ENCODE measurements at places on chromosomes 3 and 15.

DNA sequence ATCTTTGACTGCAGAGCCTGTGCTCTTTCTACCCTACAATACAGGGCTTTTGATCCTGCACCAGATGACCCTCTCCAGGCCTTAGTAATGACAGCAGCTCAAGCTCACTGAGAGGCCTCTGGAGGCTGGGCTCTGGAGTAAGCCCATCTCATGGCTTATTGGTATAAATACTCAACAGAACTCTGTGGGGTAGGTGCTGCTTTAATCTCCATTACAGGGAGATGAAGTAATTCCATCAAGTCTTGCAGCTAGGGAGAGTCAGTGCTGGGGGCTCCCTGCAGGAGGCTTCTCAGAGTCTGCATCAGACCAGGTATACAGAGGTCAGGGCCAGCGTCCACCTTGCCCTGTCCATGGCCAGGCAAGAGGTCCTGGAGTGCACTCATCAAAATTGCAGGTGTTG is 89.2 kb upstream of the SLC6A11 start:
- no peak for DNase-seq

DNA sequence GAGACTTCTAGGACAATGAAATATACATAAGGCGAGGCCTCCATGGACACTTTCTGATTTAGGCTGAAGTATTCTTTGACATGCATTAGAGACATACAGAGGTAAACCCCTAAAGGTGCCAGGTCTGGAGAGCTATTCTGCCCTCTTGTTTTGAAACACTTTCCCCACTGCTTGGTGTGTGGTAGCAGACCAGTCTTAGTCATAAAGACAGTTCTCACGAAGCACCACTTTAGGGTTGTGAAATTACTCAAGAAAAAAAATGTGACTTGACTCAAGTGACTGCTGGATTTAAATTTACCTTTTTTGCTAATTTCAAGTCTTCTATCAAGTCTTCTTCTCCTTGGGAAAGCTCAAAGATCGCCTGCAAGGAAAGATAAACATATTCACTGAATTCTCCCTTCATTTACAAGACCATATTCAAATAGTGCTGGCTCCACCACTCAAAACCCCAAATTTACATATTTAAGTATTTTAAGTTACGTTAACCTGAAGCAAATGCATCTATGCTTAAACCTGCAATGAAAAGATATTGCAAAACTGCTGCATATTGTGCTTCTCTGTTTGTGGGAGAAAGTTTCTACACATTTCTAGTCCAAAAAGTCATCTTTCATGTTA is 48.4 kb downstream of the ARHGEF3 start:
- DNase-seq: no peak

DNA sequence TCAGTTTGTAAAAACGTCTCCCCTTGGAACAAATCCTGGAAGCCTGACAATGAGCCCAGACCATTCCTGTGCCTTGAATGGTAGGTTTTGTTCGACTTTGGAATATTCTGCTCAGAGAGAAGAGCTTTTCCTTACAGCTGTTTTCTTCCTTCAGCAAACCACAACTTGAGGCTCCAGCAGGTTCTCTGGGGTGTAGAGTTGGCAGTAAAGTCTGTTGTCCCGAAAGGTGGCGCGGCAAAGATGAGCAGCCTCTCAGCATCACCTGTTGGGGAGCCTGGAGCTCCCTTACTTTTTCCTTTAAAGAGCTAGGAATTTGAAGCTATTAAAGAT is 65.4 kb downstream of the BOC start:
- no peak for DNase-seq

- no peak for DNase-seq
Measured at GRCh38 chr3:55518451-55518850, 31.3 kb upstream of the WNT5A start.

- DNase-seq: no peak
Measured at GRCh38 chr15:55060836-55061235, 135.9 kb downstream of the RSL24D1 start.

- no peak for DNase-seq
Measured at GRCh38 chr3:62154457-62155148, 218.7 kb downstream of the FEZF2 start.

GRCh38 chr3:124261306-124261705 is 269.4 kb upstream of the ROPN1 start:
- DNase-seq: no peak

GRCh38 chr3:117722856-117723255 is 1013.3 kb downstream of the TUSC7 start:
- no peak for DNase-seq

DNA sequence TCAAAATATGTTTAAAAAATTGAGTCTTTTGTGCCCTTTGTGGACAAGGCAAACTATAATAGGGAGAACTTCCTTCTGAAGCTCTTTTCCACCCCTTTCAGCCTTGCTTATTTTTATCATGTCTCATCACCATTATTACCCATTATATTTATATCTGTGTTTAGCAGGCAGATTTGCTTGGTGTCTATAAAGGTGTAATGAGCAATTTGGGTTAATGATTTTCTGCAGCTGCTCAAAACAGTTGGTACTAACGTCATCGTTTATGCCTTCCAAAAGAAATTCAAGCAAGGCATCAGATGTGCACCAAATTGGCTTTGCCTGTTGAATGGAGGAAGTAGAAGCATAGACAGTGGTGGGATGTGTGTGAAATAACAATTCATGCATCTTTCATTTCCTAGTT is 483.7 kb upstream of the SGO1 start:
- no peak for DNase-seq

GRCh38 chr15:35507932-35508638 is 37.9 kb downstream of the DPH6 start:
- no peak for DNase-seq

DNA sequence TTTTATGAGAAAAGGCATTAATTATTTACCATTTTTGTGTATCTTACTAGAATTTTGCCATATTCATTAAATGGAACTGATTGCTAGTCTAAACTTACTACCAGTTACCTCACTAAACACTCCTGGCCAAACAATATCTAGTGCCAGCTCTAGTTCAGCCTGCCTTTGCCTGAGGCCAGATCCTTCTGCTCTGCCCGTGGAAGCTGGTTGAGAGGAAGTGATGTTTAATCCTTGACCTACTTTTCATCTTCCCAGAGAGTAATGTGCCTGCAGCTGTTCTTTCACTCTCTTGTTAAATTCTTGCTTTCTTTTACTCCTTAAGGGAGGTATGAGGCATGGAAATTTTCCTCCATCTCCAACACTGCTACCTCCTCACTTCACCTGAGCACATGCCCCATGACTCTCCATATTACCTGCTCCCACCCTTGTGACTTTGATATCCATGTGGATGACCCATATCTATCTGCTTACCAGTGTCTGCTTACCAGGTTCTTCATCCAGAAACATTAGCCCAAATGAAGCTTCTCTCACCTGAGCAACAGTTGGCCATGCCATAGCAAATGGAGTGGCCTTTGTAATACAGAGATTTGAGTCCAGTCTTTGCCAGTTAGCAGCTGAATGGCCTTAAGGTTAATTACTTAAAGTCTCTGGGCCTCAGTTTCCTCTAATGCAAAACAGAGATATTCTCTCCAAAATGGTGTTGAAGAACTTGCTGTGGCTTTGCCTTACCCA is 53.4 kb downstream of the UBE2E1 start:
- DNase-seq: no peak

DNA sequence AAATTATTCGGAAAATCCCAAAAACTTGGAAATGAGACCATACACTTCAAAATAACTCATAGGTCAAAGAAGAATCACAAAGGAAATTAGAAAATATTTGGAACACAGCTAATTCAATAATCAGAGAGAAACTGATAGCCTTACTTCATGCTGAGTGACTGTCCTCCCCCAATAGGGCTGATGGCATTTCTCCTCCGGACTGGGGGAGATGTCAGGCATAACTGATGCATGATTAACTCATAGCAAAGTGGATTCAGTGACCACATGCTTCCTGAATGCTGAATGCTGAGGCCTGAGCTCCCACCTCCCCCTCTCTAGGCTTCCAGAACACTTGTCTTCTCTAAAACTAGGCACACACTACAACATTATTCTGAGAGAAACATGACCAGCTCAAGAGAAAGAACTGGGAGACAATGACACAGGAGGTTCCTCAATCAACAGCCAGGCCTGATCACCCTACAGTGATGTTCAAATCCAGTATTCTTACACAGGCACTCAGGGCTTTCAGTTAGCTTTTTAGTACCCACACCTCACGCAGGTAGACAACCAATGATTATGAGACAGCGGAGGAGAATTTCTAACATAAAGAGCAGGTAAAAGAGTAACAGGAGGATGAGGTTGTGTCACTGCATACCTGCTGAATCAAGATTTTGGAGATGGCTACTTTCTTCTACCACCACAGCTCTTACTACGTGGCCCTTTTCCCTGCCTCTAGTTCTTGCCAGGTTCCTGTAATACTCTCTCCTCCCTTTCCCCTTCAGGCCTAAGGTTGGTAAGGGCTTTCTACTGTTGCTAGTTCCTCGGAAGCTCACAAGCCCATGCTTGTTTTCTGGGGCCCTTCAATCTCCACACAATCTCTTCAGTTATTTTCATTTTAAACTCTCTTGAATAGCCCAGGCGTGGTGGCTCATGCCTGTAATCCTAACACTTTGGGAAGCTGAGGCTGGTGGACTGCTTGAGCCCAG is 96.1 kb downstream of the FMN1 start:
- no peak for DNase-seq

GRCh38 chr3:43254125-43254524 is 32.2 kb upstream of the SNRK start:
- peak; percentile 73 for DNase-seq
